ENCODE measurements at places on chromosomes 4 and X.

DNA sequence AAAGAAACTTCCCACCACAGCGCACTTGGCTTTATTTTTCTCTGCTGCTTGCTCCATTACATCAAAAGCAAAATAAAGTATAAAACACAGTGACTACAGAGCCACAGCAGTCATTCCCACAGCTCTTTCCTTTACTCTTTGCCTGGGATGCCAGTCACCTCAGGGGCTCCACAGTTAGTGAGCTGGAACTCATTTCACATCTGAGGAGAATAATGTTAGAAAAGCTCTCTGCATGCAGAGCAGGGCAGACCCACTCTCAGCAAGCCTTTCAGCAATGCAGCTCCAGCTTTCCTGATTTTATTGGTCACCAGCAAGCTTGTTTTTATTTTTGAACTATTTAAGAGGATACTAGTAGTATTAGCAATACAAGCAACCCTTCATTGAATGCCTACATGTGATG is 13.8 kb downstream of the GRXCR1 start:
- no peak for DNase-seq

- DNase-seq = no peak
These were observed 10.3 kb downstream of the STAP1 start for GRCh38 chr4:67568820-67569219.

GRCh38 chr4:189420572-189420971 is 520.1 kb upstream of the FRG1 start:
- no peak for DNase-seq

DNA sequence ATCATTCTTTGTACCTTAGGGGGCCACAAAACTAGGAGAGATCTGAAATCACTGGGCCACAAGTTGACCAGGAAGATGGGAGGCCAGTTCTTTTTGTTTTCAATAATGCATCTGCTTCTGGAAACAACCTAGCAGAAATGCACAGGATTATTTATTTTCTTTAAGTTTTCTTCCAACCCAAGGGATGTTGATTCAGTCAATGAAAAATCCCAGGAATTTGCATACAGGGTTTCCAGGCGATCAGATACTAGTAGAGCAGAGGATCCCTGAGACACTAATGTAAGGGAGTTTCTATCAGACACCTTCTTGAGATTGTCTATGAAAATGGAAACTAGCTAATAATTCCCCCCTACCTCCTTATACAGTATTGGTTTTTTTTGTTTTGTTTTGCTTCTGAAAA is 7.4 kb downstream of the ATOH1 start:
- no peak for DNase-seq

- DNase-seq = no peak
These were observed 21.1 kb downstream of the PDE6B start for GRCh38 chr4:646460-646859.

DNA sequence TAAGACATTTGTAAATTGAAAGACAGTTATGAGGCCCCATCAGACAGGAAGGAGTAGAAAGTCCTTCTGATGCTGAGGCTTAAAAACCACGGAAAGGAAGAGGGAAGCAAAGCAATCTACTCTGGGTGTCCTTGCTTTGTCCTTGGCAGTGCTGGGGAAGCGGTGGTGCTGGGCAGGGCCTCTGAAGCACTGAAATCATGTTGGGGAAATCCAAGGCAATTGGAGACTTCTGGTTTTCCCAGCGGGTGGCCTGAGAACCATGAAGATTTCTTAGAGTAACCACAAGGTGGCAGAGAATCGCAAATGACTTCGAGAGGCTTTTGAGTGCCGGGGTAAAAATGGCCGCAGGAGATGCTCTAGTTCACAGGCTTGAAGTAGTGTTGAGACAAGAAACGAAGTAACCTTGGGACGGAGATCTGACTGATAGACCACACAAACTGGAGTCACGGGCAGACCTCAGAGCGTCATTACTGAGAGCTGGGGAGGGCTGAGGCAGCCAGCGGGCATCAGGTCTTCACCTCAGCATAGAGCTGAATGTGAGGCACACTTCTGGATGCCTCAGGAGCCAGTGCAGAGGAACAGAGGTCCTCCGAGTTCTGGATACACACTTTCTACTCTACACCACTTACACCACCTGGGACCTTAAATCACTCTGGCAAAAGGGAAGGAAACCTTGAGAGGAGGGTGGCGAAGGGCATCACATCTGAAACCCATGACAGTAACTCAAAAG is 130.7 kb upstream of the GPRIN3 start:
- peak; percentile 36 for DNase-seq

GRCh38 chrX:112053169-112053568 is 29.4 kb downstream of the TRPC5 start:
- DNase-seq = no peak

DNA sequence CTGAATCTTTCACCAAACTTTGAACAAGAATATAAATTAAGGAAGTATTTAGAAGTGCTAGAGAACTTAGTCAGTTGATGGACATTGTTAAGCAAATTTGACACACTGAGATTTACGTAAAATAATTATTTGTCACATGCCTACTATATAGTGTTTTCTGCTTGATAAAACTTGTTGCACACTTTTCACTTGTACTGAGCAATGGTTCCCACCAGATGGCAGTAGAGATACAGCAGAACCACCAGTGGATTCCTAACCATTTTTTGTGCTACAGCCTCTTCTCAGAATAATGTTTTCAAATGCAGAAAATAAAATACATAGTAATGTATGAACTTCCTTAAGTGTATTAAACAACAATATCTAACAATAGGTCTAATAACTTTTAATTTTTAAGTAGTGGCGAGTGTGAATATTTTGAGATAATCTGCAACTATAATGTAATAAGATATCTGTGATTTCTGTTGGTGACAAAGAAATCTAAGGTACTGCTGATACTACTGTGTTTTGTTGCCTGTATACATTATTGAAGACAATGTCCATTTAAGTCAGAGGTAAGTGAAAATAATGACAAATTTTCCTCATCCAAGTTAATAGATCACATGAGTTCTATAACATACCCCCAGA is 81.2 kb downstream of the APOOL start:
- DNase-seq = no peak

DNA sequence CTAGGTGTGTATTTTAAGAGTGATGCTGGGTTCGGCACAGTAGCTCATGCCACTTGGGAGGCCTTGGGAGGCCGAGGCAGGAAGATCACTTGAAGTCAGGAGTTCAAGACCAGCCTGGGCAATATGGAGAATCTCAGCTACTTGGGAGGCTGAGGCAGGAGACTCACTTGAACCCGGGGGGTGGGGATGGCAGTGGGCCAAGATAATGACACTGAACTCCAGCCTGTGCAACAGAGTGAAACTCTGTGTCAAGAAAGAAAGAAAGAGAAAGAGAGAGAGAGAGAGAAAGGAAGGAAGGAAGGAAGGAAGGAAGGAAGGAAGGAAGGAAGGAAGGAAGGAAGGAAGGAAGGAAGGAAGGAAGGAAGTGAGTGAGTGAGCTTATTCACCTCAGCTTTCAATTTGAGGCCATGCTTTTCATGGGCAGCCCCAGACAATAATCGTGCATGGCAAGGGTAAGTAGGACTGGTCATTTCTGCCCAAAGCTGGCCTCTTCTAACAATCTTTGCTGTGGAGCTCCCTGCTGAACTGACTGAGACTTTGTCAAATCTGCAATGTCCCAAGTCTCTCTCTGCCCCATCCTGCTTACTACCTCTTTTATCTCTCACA is 42.5 kb upstream of the ELF2 start:
- DNase-seq = no peak

- DNase-seq = no peak
These were observed 131.2 kb upstream of the KIT start for GRCh38 chr4:54526560-54526959.

DNA sequence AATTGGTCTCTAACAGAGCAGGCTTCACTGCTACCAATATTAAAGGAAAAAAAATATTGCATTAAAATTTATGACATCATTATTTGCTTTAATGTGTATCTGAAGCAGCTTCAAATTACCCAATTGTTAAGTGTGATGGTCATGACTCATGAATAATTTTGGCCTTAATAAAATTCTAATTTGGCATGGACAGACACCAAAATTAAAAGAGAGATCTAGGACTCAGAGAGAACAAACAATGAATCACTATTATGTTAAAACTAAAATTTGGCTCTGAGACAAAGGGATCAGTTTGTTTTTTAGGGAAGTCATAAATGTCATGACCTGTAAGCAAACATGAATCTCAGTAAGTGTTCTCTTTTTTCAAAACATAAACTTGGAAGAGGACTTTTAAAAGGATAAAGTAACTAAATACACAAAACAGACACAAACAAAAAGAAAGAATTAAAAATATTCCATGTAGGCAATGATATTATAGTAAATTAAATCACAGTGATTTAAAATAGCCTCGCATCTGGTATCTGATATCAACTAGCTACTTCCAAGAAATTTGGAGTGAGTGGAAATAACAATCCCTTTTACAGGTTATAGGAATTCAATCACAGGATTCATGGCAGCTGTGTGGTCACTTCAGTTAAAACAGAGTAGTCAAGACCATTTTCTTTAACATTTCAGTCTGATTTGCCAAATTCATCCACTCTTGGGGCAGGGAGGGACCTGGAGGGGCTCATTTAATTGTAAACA is 11.6 kb downstream of the VEGFC start:
- DNase-seq = no peak

DNA sequence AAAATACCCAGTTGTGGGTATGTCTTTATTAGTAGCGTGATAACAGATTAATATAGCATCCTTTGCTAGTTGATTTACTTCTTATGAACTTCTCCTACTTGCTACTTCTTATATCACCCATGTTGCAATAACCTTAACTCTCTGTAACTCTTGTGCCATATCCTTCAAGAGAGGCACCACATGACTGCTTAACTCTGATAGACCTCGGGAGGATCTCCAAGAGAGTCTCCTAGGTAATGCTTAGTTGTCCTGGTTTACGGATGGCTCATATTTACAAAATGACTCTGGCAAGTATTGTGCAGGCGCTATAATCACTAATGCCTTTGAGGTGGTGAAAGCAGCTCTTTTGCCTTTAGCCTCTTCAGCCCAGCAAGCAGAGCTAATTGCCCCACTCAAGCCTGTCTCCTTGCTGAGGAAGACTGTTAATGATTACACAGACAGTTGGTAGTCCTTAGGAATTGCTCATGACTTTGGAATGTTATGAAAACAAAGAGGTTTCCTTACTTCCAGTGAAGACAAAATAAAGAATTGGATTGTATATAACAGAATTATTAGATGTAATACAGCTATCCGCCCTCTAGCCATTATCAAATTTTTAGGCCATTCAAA is 1305.8 kb downstream of the PCDH7 start:
- no peak for DNase-seq

DNA sequence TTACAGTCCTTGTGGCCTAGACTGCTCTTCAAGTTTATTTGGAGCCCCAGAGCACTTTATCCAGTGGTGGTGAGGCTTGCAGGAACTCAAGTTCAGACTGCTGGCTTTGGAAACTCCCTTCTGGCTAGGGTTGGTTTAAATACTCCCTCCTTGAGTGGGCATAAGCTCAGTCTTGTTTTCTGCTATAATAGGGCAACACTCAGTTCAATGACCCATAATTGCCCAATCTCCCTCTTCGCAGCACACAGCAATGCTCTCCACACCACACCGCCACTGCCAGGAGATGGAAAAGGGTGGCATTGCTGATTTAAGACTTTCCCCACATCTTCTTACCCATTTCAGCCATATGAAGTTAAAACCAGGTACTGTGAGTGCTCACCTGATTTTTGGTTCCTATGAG is 27.9 kb upstream of the USP38 start:
- no peak for DNase-seq

DNA sequence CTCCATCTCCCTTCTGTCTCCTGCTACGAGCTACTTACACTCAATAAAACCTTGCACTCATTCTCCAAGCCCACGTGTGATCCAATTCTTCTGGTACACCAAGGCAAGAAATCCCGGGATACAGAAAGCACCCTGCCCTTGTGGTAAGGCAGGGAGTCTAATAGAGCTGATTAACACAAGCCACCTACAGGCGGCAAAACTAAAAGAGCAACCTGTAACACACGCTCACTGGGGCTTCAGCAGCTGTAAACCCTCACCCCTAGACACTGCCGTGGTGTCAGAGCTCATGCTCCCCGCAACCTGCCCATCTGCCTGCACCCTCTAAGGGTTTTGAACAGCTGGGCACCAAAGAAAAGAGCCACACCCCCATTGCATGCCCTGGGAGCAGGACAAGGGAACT is 755.4 kb upstream of the HTR2C start:
- DNase-seq = no peak

- no peak for DNase-seq
These were observed 5.2 kb upstream of the BMP15 start for GRCh38 chrX:50905334-50905733.

DNA sequence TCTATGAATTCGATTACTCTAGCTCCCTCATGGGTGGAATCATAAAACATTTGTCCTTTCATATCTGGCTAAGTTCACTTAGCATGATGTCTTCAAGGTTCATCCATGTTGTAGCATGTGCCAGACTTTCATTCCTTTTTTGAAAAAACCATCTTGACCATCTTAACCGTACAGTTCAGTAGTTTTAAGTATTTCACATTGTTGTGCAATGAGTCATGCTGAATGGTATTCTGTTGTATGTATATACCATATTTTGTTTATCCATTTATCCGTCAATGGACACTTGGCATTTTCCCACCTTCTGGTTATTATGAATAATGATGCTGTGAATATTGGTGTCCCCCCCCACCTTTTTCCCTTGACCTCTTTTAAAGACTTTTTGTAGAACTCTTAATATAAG is 72.4 kb upstream of the TLR2 start:
- DNase-seq = no peak

GRCh38 chrX:17405225-17405969 is 30.4 kb downstream of the NHS start:
- DNase-seq = no peak

DNA sequence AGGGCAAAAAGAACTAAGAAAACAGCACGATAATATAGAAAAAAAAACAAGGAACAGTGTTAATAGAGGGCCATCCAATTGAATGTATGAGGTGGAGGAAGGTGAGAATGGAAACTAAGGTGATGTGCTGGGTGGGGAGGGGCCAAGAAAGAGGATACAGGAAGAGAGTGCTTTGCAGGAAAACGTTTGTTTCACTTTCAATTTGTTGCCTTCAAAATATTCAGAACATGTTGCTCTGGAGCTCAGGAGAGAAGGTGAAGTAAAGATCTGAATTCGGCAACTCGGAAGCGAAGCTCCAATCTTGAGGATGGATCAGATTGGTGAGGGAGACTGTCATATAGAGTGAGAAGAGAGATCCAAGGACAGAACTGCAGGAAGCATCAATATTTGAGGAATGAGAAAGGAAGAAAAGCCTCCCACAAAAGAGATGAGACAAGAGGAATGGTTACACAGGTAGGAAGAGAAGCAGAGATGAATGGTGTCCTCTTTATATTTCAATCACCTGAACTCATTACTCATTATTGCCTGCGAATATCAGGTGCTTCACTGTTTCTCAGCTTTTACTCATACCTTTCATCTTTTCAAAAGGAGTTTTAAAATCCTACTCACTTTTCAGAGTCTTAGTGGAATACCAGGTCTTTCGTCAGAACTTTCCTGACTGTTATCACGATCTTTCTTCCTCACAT is 14.7 kb upstream of the SEC24D start:
- DNase-seq = no peak

GRCh38 chr4:106496061-106496460 is 127.5 kb upstream of the GIMD1 start:
- DNase-seq = no peak

GRCh38 chr4:30901461-30902451 is 181.6 kb downstream of the PCDH7 start:
- DNase-seq = no peak
